ENCODE measurements at places on chromosomes 11 and 22. TPM values are rescaled to one million over a fixed set of nuclear protein-coding genes. Genes with fewer than 3 reads are reported as not detected.
A peak's percentile ranks its signal among the peaks of the same experiment; 100 is the strongest.

TP53I11 gene
- 16.5 TPM for total RNA-seq

DNA sequence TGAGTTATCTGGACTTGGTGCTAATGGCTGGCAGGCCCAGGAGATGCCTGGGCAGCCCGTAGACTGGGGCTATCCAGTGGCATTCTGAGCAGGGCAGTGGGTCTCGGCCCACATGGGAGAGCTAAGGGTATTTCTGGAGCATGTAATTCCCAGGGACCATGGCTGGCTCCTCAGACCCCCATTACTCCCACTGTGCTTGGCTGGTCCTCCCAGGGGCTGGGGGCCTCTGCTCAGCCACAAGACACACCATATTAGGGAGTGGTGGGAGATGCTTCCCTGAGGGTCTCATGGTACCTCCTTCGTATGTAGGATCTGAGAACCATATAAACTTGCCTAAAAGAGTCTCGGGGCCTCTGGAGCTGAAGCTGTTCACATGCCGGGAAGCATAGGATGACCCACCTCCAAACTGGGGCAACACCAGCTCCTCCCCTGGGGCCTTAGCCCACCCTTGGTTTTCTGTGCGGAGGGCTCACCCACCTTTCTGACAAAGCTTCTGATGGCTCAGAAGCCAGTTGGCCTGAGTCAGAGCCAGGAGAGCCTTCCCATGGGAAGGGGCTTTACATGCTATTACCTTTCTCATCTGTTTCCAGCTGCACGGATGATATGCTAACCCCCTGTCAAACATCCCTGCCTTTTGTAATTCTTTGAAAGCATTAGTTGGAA lies 9.5 kb upstream of the FTH1 start:
- no peak for DNase-seq

GRCh38 chr11:133778161-133778560 lies 67.2 kb downstream of the SPATA19 start:
- DNase-seq, result no peak

- DNase-seq, result no peak
Observed at GRCh38 chr11:103867481-103867880, 169.0 kb upstream of the DDI1 start.

DNA sequence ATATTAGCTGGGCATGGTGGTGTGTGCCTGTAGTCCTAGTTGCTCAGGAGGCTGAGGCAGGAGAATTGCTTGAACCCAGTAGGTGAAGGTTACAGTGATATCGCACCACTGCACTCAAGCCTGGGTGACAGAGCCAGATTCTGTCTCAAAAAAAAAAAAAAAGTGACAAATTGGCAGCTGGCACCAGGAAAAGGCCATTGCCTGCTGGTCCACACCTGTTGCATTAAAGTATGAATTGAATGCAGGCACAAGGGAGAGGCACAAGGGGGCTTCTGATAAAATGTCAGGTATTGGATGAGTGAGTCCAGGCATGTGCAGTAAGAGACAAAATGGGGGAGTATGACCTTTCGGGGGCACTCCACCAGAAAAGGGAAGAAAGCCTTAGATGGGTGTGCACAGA lies 28.2 kb downstream of the ZNF70 start:
- DNase-seq, result no peak

OR51I1 gene
- not detected for total RNA-seq

PKNOX2 gene
- 30.5 TPM for total RNA-seq

INCENP gene
- 20.1 TPM for total RNA-seq

DNA sequence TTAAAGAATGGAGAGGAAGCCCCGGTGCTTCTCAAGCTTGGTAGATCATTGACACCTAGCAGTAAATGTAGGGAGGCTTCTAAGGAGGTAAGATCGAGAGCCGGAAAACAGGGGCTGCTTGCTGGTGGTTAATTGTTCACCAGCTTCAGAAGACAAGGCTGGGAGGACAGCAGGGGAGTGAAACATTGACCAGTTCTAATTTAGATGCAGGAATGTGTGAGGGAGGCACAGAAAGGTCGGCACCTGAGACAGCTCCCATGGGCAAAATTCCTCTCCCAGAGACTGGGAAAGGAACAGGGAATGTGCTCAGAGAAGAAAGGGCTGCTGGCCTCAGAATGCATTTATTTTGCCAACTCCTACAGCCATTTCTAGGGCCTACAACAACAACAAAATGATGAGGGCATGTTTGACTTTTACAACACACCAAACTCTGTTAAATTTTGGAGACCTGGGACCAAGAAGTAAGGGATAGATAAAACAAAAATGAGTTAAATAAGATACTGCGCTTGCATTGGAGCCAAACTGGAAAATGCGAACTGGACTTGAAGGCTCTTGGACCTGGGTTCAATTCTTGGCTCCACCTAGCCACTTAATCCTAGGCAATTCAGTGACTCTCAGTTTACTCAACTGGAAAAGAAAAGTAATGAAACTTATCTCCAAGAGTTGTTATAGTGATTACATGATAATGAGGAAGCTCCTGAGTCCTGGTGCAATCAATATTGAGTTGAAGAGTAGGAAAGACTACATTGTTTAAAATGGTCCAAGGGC lies 31.0 kb downstream of the FZD4 start:
- DNase-seq, result no peak

DNA sequence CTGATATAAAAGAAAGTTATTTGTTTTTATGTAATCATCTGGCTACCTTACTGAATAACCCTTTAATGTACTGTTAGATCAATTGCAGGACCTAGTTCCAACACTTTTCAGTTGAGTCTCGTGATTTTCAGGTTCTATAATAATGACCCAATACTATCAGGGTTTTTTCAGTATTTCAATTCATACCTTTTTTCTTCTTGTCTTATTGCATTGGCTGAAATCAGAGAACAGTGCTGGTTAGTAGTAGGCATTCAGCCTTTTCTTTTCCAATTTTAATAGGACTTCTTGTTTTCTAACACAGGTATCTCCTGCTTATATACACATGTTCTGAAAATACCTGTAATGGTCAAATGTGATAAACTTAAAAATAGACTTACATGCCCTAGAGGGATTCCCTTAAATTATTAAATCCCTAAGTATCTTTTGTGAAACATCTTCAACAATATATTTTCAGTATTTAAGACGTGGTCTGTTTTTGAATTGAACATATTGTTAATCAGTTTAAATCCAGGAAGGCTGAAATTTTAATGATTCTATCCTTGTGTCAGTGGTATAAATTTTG lies 13.6 kb downstream of the ZC3H12C start:
- DNase-seq, result no peak

SC5D gene
- total RNA-seq, result 7.4 TPM

RIC3 gene
- 8.4 TPM for total RNA-seq

MS4A12 gene
- not detected for total RNA-seq

DNA sequence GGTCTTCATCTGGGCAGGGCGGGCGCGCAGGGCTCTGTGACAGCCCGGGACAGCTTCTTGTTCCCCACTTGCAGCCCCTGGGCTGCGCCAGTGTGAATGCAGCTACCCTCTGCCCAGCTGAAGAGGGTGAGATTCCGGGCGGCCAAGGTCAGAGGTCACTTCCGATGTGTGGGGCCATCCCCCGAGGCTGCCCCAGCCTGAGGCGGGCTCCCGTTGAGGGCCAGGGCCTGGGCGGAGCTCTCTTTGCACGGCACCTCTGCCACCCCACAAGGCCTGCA lies 23.9 kb downstream of the MOB2 start:
- DNase-seq, result no peak

- DNase-seq, result peak; percentile 30
Observed at GRCh38 chr22:20469110-20469868, 26.3 kb downstream of the KLHL22 start.

DNA sequence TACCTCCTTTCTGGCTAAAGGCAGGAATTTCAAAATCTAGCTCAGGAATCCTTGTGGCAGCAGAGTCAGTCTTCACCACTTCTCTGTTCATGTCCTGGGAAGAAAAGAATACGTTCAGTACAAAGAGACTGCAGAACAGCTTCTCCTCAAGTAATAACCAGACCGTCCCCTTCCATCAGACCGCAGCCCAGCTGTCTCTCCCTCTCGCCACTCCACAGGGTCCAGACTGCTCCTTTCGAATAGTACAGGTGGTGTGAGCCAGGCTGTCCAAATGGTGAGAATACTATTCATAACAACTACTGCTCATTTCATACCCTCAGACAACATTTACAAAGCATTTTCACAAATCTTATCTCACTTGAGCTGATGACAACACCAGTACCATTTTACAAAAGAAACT lies 857 bp downstream of the ZPR1 start:
- DNase-seq, result no peak

KRTAP5-8 gene
- total RNA-seq, result not detected

DNA sequence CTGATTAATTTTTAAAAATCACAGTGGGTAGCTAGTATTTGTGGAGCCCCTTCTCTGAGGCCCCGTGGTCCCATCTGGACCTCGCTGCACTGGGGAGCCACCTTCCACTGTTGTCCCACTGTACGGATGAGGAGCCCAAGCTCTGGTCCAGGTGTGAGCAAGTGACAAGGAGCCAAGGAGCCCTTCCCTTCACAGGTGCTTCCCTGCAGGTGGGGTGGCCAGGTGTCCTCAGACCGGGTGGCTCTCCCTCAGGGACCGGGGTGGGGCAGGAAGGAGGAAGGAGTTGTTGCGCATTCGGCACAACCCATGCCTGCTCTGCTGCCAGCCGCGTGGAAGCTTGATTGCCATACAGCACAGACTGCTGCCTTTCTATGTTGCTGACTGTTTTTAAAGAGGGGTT lies 10.4 kb upstream of the SEPTIN5 start:
- DNase-seq, result peak; percentile 34

VSIG10L2 gene
- total RNA-seq, result not detected

DNA sequence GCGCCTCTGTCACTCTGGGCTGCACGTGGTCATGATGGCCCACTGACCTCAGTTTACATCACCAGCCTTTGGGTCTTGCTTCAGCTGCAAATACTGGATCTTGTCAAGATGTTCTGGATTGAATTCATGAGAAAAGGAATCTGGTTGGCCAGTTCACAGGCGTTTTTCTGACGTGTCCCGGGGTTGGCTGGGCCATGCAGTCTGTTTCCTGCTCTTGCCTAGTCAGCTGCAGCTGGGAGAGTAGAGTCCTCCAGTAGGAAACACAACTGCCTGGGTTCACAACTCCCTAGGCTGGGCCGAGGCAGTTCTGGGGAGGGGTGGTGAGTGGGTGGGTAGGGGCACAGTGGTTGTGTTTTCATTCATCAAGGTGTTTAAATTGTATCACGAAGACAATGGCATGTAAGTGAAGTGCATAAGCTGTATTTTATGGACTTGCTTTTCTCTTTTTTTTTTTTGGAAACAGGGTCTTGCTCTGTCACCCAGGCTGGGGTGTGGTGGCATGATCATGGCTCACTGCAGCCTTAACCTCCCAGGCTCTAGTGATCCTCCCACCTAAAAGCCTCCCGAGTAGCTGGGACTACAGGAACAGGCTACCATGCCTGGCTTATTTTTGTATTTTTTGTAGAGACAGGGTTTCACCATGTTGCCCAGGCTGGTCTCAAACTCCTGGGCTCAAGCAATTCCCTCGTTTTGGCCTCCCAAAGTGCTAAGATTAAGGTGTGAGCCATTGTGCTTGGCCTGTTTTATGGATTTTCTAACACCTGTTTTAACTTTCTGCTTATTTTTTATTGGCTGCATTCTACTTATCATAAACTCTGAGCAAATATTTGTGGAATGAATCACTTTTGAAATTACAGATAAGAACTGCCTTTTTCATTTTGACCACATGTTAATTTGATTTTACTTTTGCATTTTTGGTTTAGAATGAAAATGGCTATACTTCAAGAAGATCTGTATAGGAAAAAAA lies 54.0 kb upstream of the PITPNB start:
- DNase-seq, result no peak

SYCE3 gene
- total RNA-seq, result not detected

MEN1 gene
- 13.5 TPM for total RNA-seq
